PC-9 (cell line): ENCODE measurements at places on chromosomes 11 and 22.

GRCh38 chr11:35967042-35967441 is 23.2 kb downstream of the LDLRAD3 start:
- DNase-seq: no peak

DNA sequence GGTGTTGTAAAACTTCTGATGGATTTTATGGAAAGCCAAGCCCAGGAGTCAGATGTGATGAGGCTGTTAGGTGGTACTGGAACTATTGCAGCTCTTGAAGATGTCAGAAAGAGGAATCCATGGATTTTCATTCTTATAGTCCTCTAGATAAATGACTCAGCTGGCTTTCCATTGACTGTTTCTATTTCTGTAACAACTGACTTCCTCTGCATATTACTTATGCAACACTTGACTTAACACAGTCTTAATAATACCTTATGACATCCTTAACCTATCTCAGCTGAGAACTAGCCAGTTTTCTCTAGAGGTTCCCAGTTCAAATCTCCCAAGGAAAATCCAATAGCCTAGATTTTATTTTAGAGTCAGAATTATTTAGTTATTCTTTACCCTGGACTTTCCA is 263.8 kb downstream of the LUZP2 start:
- DNase-seq: no peak

DNA sequence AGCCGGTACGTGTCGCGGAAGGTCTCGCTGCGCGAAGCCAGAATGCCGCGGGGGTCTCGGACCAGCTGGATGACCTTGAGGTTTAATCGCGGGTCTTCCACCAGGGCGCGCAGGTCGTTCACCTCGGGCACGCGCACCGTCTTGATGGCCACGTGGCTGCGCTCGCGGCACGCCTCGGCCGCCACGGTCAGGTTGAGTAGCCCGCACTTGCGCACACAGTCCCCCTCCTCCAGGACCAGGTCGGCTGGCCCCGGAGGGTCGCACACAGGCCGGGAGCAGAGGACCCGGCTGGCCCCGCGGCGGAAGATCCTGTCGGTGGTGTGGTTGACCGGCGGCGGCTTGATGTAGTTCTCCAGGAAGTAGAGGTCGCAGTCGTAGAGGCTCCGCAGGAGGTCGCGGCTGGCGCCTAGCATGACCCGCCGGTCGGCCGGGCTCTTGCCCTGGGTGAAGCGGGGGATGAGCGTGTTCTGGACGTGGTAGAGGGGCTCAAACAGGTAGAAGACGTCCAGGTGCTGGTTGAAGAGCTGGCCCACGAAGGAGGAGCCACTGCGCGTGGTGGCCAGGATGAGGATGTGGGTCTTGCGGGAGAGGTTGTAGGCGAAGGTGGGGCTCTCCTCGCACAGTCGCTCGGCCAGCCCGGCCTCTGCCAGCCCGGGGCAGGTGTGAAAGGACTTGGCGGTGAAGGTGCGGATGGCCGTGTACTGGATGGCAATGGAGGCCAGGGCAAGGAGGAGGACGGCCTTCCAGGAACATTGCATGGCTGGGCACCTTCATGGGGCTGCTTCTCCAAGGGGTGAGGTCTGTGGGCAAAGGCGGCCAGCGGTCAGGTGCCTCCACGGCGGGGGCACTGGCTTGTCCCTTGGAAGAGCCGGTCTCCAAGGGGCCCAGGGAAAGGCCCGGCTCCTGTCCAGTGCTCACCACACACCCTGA is 15.0 kb downstream of the CHST1 start:
- DNase-seq: no peak

- DNase-seq: no peak
These were observed 90.1 kb downstream of the PHF21B start for GRCh38 chr22:44919691-44920090.

DNA sequence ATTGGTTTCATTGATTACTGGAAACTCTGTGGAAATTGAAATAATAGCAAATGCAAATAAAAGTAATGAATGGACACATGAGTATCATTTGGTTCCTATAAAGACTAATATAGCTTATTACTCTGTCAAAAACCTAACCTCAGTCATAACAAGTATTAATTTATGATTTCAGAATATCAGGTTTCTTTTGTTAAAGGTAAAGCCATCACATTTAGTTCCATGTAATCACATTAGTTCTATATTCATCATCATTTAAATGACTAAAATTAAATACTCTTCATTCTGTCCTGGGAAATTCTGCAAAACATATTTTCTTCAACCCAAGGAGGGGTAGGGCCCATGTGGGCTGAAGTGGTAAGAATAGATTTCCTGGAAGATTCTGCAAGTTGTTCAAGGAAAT is 68.2 kb upstream of the ANO3 start:
- no peak for DNase-seq

- DNase-seq: no peak
These were observed 331.6 kb upstream of the ANO5 start for GRCh38 chr11:21861314-21861713.

DNA sequence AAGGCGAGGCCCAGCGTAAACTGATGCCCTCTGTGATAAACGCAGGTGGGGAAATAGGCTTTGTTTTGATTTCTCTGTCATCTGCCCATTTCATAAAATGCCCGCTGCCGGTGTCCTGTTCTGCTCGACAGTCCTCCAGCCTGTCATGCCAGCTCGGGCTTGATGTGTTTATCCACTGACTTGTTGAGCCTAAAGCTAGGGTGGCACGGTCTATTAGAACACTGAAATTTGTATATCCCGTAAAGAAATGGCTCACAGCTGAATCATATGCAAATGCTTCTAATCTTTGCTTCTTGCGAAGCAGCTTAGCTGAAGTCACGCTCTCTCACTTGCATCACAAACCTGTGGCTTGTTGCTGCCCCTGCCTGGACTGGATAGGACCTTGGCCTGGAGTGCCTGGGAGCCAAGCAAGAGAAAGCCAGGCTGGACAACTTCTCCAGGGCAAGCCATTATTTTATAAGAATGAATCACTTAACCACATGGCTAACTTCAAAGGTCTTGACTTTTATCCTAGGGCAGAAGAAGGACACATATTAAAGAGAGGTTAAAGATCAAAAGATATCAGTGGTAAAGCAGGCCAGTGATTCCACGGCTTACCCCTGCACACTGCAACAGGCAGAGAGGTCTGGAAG is 33.1 kb downstream of the EHF start:
- DNase-seq: peak; percentile 100

- DNase-seq: no peak
These were observed 13.7 kb upstream of the DRD2 start for GRCh38 chr11:113488931-113489351.

GRCh38 chr11:111324277-111324720 is 26.0 kb downstream of the POU2AF3 start:
- no peak for DNase-seq

DNA sequence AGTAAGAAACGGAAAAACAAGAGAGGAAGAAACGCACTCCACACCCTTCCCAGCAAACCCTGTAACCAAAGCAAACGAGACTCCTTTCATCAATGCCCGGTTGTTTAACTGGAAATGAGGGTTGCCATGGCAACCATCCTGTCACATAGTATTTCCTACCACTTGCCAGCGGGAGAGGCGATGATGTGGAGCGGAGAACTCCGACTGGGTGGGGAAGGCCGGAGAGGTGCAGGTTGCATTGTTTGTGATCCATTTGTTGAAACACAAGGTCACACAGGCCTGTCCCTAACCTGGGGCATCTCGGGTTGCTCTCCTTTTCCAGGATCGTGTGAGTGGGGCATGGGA is 609.9 kb downstream of the BUD13 start:
- no peak for DNase-seq

DNA sequence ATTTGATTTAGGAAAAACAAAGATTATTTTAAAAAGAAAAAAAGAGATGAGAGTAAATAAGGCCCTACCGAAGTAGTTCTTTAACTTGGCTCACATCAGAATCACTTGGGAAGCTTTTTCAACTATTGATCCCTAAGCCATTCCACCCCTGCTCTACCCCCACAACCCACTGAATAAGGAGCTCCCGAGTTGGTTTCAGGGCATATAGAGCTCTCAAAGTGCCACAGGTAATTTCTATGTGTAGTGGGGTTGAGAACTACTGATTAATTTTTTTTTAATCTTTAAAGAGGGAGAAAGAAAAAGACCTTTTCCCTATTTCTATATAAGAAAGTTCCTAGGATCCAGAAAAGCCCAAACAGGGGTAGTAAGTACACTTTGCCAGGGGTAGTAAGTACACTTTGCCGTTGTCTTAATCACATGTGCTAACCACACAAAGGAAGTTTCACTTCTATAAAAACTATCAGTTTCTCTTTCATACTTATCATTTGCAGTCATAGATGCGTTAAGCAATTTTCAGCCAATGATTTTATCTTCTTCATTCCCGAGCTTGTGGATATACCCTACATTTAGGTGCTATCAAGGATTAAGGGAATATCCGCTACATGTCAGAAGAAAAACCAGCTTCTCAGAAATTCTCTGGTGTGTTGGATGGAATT is 108.4 kb upstream of the ZC3H12C start:
- DNase-seq: no peak

DNA sequence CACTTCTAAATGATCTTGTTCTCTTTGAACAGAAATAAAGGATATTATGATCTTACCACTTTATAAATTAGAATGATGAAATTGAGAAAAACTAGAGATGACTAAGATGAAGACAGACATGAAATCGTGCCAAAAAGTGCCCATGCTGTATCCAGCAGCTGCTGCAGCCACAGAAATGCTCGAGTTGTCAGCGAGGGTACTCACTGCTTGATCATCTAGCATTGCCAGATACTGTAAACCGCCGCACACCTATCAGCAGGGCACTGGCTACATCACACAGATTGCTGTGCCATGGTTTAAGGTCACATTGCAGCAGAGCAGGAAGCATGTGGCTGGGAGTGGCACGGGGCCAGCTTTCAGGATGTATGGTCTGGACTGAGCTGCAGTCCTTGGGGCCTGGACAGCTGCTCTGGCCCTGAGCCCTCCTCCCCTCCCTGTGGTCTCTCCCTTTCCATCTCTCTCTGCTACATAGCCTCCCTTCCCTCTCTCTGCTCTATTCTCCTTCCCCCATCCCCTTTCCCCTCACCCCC is 51.0 kb upstream of the SEPTIN5 start:
- DNase-seq: peak; percentile 59

- DNase-seq: no peak
These were observed 726 bp downstream of the PKNOX2 start for GRCh38 chr11:125165111-125165842.

GRCh38 chr22:23745791-23746190 is 5.1 kb downstream of the ZNF70 start:
- DNase-seq: no peak

DNA sequence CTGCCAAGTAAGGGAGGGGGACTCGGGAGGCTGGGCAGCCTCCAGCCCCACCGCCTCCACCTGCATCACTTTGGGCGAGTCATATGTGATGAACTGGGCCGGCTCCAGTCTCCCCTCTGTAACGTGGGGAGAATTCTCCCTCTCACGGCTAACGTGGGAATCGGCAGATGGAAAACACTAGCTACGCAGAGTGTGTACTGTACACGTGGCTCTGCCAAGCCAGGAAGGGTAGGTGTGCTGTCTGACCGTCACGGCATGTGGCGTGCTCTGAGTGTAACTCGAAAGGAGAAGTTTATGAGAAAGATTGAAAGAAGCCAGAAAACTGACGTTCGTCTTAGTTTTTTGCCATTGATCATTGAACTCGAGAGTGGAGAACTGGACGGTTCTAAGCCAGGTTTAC is 13.7 kb downstream of the TRMU start:
- no peak for DNase-seq

GRCh38 chr11:45229401-45230020 is 56.6 kb downstream of the SYT13 start:
- DNase-seq: no peak

- DNase-seq: no peak
These were observed 24.9 kb upstream of the PACSIN2 start for GRCh38 chr22:43039800-43040199.

GRCh38 chr11:119509969-119510401 is 87.0 kb upstream of the THY1 start:
- DNase-seq: peak; percentile 44

DNA sequence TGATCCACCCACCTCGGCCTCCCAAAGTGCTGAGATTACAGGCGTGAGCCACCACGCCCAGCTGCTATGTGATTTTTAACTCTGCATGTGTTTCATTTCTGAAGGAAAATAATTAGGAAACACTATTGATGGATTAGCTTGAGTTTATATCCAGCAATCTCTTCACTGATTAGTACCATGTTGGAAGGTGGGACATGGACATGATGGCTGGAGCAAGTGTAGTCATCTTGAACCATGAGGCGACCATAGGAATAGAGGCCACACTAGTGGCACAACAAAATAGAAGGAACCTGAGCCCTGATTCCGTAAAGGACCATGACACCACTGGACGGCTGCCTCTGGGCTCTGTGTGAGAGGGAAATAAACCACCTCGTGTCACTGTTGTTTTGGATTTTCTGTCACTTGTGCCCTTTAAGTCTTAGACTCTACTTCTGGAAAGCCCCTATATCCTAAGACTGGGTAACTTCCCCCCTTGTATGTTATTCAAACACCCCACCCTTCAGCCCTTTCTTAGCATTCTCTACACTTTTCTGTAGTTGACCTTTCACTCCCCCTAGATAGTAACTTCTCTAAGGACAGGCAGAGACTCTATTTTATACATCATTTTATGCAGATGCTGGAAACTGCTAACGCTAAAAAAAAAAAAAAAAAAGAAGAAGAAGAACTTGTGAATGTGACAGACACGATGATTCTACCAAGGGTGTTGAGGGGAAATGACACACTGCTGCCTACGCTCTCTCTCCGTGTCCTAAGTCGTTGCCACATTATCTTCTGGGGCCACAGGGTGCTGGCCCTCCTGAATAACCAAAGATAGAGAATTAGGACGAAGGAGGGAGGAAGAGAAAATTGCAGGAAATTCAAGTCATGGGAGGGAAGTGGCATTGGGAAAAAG is 2.7 kb upstream of the VPS37C start:
- no peak for DNase-seq

- peak; percentile 61 for DNase-seq
These were observed at the start of gene ARCN1 for GRCh38 chr11:118572061-118572980. Gene ARCN1 (plus strand): TSS chr11:118572409. CDS start chr11:118572548, 139 bp downstream.

- no peak for DNase-seq
These were observed 226.9 kb downstream of the INSC start for GRCh38 chr11:15341587-15341986.

- DNase-seq: no peak
These were observed 24.2 kb upstream of the HORMAD2 start for GRCh38 chr22:30056015-30056414.

DNA sequence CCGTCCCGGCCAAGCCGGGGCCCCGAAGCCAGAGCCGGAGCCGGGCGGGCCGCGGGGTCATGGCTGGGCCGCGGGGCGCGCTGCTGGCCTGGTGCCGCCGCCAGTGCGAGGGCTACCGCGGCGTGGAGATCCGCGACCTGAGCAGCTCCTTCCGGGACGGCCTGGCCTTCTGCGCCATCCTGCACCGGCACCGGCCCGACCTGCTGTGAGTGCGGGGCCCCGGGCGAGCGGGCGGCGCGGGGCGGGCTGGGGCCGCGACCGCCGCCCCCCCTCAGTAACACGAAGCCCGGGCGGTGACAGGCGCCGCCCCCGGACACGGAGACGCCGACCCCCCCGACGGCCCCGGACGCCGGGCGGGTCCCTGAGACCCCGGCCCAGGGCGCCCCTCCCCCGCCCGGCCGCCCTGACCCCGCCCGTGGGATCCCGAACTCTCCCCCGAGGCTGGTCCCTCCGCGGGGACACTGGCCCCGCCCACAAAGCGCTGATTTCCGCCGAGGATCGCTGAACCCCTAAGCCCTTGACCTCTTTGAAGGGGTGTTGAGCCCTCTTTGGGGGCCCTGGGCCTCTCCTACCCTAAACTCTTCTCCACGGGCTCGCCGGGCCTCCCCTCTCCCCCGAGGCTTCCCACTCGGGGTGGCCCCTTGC is 389 bp downstream of the MICALL1 start:
- peak; percentile 38 for DNase-seq

- DNase-seq: peak; percentile 45
These were observed 16.7 kb upstream of the ALDH3B2 start for GRCh38 chr11:67691149-67691548.

GRCh38 chr11:128882451-128882850 is 8.7 kb upstream of the KCNJ5 start:
- no peak for DNase-seq
